ENCODE measurements at places on chromosomes 11 and 22.
A peak's percentile ranks its signal among the peaks of the same experiment; 100 is the strongest.

- DNase-seq = no peak
Measured at GRCh38 chr22:21920341-21921183, 32.1 kb downstream of the PPM1F start.

DNA sequence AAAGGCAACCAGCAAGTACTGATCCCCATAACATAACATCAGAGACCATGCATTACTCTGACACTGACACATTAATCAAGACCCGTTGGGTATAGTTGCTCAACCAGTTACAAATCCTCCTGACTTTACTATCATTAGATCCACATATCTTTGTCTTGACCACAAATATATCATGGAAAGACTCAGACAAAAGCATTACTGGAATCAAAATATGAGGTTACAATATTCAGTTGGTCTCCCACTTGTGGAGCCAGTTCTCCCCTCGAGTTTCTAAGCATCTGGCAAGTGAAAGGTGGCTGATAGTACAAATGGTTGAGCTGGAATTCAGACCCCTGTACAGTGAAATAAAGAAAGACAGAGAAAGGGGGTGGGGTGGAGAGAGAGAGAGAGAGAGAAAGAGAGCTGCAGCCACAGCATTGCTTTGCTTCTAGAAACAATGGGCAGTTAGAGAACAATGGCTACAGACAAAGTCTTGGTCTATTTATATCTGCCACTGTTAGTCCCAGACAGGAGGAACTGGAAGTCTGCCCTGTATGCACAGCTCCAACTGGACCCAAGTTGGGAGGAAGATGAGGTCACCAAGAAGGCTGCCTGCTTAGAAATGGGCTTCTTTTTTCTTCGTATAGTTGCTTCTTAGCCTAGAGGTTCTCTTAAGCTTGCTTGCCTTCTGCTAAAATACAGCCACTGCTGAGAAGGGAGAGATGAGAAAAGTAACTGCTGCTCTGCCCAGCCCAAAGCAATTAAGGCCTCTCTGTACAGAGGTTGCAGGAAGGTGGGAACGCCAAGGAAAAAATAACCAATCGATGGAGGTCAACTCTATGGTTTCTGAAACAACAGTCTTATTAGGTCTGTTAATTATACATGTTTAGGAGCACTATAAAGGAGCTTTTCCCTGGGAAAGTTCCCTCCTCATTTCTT, 85.5 kb downstream of the ETS1 start:
- peak; percentile 74 for DNase-seq

DNA sequence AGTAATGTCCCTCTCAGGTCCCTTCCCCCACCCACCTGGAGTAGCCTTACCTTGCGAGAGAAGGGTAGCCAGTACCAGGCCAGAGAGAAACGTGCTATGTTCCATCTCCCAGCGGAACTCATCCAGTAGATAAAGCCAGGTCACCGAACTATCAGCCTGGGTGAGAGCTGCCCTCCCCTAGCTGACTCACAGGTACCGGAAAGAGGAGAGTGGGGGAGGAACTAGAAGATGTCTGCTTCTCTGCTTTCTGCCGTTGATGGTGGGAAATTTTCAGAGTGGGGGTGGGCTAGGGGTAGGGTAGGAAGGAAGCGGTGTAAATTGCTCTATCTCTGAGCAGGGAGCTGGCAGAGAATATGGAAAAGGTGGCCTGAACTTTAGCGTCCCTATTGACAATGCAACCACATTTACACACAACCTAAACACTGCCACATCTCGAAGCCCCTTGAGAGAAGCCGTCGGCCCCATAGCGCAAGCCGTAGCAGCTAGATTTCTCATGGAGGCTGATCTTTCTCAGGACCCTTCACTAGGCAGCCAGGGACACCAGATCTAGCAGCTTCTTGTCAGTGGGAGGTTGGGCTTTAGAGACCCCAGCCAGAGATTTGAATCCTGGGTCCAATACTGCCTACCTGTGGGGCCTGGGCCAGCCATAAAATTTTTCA, at the start of gene CD3D:
CD3D (minus strand) TSS at position 203 of the 659 bp plus-strand sequence; CDS start at position 105, 98 bp downstream.
- DNase-seq = no peak

DNA sequence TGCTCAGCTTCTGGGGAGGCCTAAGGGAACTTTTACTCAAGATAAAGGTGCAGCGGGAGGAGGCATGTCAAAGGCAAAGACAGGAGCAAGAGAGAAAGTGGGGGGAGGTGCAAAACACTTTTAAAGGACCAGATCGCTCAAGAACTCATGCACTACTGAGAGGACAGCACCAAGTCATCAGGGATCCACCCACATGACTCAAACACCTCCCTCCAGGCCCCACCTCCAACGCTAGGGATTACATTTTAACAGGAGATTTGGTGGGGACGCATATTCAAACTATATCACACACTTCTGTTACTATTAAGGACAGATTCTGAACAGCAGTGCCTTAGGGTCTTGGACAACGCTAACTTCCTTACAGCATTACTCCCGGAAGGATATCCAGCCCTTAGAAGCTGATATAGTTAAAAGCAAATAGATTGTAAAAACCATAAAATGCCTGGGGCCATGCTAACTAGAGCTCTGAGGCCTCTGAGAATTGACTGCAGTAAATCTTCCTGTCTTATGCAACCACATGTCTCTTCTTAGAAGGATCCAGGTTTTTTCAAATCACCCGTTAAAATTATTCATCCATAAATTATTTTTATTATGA, 16.7 kb upstream of the ZC3H12C start:
- DNase-seq = no peak

DNA sequence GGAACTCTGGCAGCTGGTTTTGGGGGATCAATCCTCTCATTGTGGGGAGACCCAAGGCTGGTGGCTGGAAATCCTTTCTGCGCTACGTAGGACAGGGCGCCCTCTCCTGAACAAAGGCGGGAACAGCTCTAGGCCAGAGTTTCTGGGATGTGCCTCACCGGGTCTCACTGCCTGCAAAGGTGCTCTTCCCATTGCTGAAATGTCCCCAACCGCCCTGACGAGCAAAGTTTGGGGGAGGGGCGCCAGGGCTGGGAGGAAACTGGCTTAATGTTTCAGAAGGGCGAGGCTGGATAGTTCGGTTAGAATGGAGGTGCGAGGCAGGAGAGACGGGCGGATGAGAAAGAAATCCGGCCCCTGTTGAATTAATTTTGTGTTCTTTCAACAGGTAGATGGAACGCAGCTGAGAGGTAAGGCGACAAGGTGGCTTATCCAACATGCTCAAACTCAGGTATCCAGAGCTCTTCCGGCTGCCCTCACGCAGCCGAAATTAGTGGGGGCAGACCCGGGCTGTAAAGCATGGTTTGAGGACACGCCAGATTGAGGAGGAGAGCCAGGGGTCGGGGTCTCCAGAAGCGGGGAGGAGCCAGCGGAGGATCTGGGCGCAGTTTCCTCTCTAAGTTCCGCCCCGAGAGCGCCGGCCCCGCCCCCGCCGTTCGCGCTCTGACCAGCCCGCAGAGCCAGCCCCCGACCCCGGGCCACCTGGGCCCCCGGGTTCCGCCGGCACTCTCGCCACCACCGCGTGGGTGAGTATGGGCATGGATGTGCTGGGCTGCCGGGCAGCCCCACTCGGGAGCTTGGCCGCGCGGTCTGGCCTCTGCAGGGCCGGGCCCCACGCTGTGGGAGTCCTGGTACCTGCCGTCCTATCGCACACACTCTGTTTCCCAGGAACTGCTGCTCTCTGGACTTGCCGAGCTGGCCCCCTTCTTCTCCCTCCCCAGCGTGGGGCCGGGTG, at the start of gene PGAP2:
PGAP2 (plus strand) TSS at position 652 of the 952 bp plus-strand sequence. CDS start 2,700 bp downstream, outside the sequence.
- DNase-seq = peak; percentile 43

DNA sequence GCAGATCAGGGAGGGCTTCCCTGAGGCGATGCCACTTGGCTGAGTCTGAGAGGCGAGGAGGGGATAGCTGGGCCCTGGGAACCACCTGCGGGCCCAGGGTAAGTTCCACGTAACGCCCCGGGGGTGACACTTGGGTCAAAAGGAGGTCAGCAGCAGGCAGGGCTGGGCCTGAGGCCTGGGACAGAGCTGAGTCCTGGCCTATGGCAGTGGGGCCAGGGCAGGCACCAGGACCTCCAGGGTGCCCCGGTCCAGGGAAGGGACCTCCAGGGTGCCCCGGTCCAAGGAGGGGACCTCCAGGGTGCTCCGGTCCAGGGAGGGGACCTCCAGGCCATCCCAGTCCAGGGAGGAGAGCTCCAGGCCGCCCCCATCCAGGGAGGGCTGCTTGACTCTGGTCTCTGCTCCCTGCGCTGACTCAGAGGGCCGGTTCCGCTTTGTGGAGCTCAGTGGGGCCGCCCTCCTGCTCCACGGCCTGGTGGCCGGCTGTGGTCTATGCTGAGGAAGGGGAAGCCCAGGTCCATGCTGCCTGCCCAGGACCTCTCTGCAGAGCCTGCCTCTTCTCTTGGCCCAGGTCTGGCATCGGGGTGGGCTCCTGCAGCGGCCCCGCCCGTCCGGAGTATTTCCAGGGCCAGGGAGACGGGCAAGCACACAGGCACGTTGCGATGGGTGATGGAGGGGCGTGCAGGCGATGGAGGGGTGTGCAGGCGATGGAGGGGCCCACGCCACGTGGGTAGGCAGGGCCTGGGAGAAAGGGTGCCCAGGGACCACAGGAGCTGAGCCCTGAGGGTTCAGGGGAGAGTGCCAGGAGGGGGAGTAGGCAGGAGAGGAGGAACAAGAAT, 19.5 kb upstream of the WNT7B start:
- DNase-seq = no peak

GRCh38 chr11:72578566-72578965, 95.7 kb downstream of the PDE2A start:
- no peak for DNase-seq

DNA sequence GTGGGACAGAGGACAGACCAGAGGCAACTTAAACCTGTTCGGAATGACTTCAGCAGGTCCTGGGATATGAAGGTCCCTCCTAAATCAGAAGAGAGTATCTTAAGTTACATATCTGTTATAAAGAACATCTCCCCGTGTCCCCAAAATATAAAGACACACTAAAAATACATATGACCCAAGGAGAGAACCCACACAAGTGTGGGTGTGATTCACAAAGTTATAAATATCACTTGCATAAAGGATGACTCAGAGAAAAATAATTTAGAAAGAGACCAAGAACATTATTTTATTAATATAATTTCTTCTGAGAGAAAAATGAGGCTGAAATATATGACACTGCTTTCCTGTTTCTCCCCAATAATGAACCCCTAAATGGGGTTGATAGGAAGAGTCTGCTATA, 14.2 kb downstream of the OR5B21 start:
- no peak for DNase-seq

DNA sequence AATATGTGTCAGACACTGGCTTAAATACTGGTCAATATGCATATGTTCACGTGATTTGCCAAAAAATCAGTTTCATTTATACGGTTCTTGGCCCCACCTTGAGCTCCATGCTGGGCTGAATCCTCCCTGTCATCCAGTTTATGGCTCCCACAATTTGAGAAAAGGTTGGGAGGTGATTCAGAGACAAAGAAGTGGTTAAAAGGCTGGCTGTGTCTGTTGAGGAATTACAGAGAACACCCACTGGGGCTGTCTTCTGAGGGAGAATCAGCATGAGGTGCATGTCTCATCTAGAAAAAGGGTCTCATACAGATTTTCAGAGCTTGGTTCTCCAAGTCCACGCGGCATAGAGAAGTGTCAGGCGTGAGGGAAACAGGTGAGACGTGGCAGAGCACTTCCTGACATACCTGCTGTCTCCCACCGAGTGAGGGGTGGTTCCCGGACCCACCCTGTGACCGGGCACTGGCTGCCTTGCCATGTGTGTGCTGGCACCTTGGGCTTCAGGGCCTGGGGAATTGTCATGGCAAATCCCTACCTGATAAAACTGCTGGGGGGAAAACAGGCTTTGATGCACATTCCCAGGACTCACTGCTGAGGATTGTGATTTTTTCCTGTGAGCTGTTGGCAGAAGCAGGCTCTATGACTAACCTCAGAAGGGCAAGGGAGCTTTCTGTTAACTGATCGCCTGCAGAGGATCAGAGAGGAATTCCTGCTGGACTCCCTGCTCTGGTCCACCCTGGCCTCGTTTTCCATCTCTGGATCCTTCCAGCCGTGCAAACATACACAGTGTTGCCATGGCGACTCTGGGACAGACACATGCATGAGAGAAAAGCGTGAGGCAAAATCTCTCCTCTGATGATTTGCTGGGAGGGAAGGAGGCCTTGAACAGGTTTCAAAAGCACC, 223.6 kb downstream of the ADAMTS15 start:
- DNase-seq = peak; percentile 6

GRCh38 chr11:14323118-14323676, 35.8 kb downstream of the RRAS2 start:
- no peak for DNase-seq

- DNase-seq = no peak
Measured at GRCh38 chr11:130218501-130219070, 59.0 kb downstream of the ST14 start.

- DNase-seq = no peak
Measured at GRCh38 chr22:28951530-28951929, 68.2 kb downstream of the ZNRF3 start.

DNA sequence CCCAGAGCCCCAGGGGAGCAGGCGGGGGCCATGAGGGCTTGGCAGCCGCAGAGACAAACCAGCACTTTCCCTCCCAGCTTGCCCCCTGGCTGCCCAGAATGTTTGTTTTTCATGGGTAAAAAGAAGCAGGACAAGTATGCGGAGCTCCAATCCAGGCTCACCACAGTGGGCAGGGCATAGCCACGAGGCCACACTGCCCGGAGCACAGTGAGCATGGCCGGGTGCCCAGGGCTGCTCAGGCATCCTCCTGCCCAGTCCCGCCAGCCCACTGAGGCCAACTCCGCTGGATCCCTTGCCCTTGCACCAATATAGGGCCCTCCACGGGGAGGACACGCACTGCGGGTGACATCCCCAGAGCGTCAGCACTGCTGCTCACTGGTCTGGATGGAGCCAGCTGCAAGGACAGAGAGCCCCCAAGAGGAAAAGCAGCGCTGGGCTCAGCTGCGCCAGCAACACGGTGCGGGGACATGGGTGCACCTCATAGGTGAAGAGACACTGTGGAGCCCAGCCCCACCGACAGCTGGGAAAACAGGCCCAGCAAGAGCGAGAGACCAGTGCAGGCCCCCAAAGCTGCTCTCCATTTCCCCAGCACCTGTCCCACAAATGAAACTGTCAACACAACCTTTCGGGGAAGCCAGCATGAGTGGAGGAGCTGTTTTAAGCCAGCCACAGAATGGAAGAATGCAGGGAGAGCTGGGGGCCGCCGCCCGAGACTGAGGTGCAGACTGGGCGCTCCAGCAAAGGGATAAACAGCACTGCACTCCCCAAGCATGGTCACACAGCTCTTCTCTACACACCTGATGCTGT, 24.8 kb downstream of the ARVCF start:
- peak; percentile 46 for DNase-seq
